Foreskin fibroblast (primary cell): ENCODE measurements at places on chromosomes 2 and 18.

DNA sequence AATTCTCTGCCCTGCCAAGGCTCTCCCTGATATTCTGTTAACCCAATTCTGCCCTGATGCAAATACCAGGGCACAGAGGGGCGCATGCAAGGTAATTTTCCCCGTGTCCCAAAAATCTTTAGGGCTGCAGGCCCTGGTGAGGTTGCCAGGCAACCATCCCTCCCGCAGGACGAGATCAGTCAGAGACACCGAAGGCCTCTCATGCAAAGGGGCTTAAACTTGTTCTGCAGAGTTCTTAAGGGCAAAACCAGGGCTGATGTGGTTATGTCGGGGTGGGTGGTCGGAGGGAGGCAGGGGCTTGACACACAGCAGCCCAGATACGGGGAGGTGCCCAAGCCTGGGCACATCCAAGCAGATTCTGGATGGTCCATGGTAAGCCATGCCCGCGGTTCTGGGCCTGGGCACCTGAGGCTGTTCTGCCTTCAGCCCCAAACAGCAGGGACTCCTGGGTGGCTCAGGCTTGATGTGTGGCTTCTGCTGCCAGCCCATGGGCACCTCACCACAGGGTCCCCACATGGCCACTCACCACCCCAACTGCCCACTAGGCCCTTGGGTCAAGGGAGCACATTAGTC lies 27.2 kb downstream of the STEAP3 start:
- no peak for DNase-seq

GRCh38 chr2:230520061-230520874 lies 104.3 kb downstream of the SP100 start:
- no peak for DNase-seq

DNA sequence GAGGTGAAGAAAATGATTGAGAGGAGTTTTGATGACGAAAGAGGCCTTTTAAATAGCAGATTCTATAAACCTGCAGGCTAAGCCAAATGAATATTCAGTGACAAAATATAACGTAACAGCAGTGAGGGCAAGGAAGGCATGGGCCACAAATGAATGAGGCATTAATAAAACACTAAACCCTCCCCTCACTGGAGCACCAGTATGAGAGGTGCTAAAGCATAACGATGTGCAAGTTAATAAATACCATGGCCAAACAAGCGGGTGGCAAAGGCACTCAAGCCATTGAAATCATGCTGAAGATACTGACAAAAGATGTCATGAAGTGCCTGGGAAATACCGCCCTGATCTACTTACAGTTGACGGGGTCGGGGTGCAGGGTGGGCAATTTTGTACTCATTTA lies 30.2 kb upstream of the LONRF2 start:
- no peak for DNase-seq

DNA sequence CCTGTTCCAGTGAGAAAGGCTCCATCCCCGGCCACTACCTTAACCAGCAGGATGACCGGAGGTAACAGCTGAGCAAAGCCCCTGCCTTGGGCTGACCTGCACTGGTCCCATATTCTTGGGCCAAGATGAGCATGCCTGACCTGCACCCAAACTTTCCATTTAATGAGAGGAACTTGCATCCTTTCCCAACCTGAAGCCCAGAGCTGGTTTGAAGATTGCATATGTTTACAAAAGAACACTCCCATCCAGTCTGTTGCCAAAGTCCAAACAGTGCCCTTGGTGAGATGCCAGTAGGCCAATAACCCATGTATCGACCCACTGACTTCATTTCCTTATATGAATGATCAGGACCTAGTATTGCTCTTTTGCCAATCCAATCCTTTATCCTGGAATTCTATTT lies 5.5 kb upstream of the NPAS2 start:
- DNase-seq = no peak

DNA sequence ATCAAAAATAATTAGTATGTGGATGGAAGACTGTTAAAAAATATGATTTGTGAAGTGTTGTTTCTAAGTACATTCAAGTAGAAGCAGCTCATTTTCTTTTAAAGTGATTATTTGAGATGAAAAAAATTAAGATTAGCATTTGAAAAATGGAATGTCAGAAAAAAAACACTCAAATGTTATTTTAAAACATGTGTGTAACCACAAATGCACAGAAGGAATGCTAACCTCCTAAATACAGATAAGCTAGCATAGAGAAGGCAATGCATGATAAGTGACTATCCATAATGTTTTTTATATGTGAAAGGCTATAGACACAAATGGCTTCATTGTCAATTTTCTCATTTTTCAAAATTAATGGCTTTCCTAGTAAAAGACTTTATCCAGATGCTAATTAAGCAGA lies 198.9 kb downstream of the NYAP2 start:
- no peak for DNase-seq

- DNase-seq = no peak
Measured at GRCh38 chr2:236498369-236498768, 71.3 kb upstream of the ACKR3 start.
